ENCODE measurements at places on chromosomes 6 and 20. TPM values are rescaled to one million over a fixed set of nuclear protein-coding genes. Genes with fewer than 3 reads are reported as not detected.
A peak's percentile ranks its signal among the peaks of the same experiment; 100 is the strongest.

DNA sequence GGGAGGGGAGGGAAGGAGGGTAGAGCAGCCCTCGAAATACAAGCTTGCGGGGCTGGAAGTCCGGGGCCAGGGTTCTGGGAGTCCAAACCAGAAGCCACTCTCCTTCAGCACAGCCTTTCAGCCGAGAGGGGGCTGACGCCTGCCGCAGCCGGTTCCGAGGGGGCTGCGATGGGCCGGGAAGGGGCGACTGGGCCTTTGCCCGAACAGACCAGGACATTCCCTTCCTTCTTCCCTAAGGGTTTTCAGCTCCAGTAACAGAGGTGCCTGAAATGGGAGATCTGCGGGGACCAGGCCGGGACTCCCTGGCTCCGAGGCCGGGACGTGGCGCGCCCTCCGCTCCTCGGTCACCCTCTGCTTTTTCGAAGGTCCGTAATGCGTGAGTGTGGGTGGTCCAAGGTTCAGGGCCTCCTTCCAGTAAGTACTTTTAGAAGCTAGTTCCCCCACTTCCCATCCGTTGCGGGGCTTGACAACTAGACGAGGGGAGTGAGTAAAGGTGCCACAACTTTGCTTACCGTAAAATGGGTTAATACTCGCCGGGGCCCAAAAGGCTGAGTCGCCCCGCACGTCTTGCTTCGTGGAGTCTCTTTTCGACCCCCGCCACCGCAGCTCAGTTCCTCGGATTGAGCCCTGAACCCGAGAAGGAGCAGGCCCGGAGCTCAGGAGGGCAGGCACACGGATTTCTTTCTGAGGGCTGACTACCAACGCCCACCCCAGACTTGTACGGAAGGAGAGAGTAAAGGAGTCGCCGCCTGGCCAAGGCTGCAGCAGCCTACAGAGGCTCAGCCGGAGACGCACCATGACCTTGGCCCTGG is 2.9 kb upstream of the OLIG3 start:
- DNase-seq = peak; percentile 46

GRCh38 chr6:52261229-52261628 is 16.9 kb upstream of the IL17F start:
- DNase-seq = no peak

DNA sequence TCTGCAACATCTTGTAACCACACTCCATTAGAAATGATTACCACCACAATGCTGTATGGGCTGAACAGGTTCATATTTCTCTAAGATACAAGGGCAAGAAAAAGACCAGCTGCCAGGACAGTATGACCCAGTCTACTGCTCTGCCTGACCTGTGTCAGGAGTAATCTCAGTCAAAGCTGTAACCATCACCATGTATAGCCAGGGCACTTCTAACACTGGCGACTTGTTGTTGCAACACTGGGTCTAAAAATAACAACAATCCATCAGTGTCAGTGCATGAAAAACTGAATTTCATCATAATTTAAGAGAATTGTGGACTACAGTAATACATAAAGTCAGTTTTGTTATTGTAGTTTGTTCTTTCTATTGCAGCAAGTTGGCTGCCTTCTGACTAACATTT is 738.6 kb upstream of the ADGRB3 start:
- no peak for DNase-seq

- no peak for DNase-seq
These were observed 8.7 kb upstream of the TENT5A start for GRCh38 chr6:81761197-81761596.

DNA sequence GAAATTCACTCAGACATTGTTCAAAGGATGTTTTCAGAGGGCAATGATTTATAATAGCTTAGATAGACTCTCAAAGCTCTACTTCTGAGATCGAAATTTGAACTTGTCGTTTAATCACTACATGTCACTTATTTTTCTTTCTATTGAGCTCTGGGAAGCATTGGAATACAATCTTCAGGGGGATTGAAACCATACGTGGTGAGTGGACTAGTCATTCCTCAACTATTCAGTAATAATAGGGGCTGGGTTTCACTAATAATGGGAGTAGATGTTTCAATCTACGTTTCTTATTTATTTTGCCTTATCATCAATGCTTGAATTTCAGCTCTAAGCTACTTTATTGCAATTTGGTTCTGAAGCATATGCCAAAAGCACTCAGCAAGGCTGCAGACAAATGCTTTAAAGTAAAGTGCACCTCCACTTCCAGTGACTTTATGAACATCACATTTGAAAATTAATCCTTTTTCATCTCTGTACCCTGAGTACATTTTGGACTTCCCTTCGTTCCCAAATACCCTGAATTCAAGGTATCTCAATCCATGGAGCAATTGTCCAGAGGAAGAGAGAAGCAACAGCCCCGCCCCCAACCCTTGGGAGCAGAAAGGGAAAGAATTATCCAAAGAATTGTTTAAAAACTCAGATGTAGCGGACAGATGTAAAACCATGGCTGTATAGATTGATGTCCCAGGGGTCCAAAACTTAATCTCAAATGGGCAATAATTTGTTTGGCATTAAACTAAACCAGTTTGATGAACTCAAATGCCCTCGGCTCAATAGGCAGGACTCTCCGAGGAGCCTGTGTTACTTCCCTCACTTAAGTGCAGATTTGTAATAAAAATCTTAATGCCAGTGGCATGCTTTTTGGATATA is 68.1 kb downstream of the HFE start:
- DNase-seq = no peak

GRCh38 chr20:50879649-50880550 is 51.3 kb downstream of the ADNP start:
- no peak for DNase-seq

DNA sequence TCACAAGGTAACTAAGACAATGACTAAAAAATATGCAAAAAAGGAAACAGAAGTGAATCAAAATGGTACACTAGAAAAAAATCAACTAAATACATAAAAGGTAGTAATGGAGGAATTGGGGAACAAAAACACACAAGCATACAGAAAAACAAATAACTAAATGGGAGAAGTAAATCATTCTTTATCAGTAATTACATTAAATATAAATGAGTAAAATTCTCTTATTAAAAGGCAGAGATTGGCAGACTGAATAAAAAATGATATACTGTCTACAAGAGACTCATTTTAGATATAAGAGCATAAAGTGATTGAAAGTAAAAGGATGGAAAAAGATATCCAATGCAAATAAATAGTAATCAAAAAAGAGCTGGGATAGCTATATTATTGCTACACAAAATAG is 39.4 kb upstream of the VEGFA start:
- no peak for DNase-seq

DNA sequence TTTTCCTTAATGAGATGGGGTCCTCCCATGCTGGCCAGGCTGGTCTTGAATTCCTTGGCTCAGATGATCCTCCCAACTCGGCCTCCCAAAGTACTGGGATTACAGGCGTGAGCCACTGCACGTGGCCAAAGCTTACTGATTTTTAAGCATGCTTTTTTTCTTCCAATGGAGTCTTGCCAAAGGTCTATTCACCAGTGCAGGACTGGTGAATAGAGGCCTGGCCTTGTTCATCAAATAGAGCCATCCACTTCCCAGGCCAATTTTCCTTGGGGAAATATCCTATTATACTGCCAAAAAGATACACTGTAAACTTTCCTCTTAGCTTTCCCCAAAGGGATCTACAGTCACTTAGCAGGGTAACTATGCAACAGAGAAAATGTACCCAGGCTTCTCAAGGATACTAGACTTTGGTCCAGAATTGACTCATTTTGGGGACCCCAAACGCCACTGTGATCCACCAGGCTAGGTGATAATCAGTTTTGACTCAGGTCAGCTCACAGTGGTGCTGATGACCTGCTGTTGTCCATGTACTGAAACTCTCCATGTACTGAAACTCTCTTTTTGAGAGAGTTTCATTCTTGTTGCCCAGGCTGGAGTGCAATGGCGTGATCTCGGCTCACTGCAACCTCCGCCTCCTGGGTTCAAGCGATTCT is 91.8 kb downstream of the REPS1 start:
- no peak for DNase-seq

- peak; percentile 31 for DNase-seq
These were observed 101.9 kb downstream of the NFATC2 start for GRCh38 chr20:51440589-51440988.

The PRELID3B gene
- 24.1 TPM for polyA plus RNA-seq

GRCh38 chr6:20724443-20725190 is 190.4 kb downstream of the CDKAL1 start:
- DNase-seq = no peak

The MAP7 gene
- 0.16 TPM for polyA plus RNA-seq

DNA sequence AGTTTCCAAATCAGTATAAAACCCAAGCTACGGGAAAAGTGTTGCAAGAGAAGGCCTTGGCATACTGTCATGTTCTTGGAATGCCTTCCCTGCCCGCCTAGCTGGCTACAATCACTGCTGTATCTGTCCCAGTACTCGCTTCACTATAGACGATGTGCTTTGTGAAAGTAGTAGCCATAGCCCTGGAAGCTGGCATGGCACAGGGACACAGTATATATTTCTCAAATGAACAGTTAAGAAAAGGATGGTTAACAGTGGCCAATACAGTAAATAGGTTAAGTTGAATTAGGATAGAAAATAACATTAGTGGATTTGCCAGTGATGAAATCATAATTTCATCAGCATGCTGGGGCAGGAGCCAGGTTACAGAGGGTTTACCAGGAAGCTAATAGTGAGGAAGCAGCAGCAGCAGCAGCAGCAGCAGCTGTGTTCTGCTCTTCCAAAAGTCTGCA is 499.3 kb downstream of the CDKAL1 start:
- DNase-seq = no peak

DNA sequence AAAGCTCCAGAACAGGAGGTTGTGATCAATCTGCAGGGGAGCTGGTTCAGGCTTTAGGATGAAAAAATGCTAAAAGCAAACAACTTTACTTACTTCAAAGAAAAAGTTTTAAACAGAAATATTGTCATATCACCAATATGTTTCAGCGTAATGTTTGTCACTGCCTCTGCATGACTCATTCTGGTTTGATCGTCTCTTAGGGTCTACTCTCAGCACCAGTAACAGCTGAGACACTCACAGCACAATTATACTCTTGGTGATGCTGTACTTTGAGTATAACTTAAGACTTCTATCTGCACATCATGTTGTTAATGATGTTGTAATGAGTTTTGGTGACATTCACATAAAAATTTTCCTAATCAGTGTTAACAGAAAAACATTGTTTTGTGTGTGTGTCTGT is 665.4 kb downstream of the EPM2A start:
- no peak for DNase-seq

The C4B gene
- polyA plus RNA-seq = 4.7 TPM

- no peak for DNase-seq
These were observed 233.1 kb downstream of the BCAS1 start for GRCh38 chr20:53837126-53837826.

The ARMH2 gene
- 0.43 TPM for polyA plus RNA-seq

The TAF8 gene
- 30.6 TPM for polyA plus RNA-seq

GRCh38 chr6:18126121-18126520 is 3.6 kb upstream of the NHLRC1 start:
- DNase-seq = no peak

The CAP2 gene
- not detected for polyA plus RNA-seq

DNA sequence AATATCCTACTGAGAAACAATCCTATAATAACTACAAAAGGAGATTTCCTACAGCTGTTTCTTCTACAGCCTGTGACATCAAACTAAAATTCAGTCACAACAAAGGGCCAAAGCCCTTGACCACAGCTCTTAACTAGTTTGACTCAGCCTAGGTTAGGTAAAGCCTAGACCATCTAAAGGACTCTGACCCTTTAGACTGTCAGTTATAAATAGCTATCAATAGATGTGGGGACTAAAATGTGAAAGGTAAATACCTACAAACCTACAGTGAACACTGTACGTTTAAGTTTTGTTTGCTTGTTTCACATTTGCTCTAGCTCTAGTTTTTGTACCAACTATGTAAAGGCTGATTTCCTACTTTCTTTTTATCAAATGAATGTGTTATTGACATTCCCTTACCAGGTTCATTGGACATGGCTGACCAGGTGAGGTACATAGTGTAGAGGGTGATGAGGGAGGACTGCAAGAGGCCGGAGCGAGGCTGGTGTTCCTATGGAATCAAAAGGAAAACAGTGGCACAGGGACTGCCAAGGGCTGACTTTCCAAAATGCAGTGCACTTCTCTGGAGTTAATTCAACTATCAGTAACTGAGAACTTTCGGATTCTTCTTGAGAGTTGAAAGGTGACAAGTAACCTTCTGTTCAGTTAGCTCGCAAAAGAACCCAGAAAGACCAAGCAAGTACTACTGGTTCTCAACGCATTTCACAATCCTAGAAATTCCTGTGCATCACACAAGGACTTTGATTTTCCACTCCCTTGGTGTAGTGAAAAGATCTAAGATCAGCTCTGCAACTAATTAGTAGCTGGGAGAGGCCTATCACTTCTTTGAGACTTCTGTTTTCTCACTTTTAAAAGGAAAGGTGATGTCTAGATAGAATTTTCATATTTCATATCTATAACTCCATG is 17.2 kb downstream of the SERINC3 start:
- DNase-seq = no peak

GRCh38 chr6:16769131-16769985 is 8.1 kb upstream of the ATXN1 start:
- DNase-seq = peak; percentile 16

DNA sequence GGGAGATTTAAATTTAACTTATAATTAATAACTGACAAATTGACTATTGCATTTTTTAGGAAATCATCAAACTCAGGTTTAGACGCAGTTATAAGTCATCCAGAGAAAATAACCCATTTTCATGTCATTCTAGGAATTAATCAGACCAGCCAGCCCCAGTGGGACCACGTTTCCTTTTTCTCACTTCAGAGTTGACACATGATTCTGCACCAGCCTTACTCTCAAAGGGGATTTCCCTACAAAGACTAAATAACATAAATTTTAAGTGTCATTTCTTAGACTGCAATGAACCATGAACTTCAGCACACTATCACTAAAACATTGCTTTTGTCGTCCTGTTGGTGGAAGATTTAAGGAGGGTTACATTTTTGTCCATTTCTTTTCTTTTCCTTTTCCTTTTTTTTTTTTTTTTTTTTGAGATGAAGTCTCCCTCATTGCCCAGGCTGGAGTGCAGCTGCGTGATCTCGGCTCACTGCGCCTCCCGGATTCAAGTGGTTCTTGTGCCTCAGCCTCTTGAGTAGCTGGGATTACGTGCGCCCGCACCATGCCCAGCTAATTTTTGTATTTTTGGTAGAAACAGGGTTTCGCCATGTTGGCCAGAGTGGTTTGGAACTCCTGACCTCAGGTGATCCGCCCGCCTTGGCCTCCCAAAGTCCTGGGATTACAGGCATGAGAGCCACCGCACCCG is 3.6 kb downstream of the IPCEF1 start:
- DNase-seq = peak; percentile 39

The SEL1L2 gene
- polyA plus RNA-seq = not detected

The BPIFB4 gene
- not detected for polyA plus RNA-seq
